ENCODE measurements at places on chromosomes 7 and 10. TPM values are rescaled to one million over a fixed set of nuclear protein-coding genes. Genes with fewer than 3 reads are reported as not detected.

- H3K4me3 ChIP-seq: no peak overlapping the region
- no peak overlapping the region for H3K27ac ChIP-seq
Measured at GRCh38 chr10:3882855-3883254, 97.8 kb upstream of the KLF6 start.

- H3K27me3 ChIP-seq: no peaks in the 10 kb centered on the region
- H3K4me1 ChIP-seq: no peaks in the 10 kb centered on the region
- no peak overlapping the region for H3K27ac ChIP-seq
- no peak for DNase-seq
- no peak overlapping the region for H3K4me3 ChIP-seq
- no peaks in the 10 kb centered on the region for H3K36me3 ChIP-seq
Measured at GRCh38 chr7:82975811-82976468, 186.7 kb downstream of the PCLO start.

GRCh38 chr7:39608278-39608677 lies 15.1 kb upstream of the RALA start:
- H3K27ac ChIP-seq: no peak overlapping the region
- H3K36me3 ChIP-seq: no peaks in the 10 kb centered on the region
- H3K27me3 ChIP-seq: peaks cover 9% of the 10 kb centered on the region
- peaks cover 2% of the 10 kb centered on the region for H3K4me1 ChIP-seq
- no peak for DNase-seq

DNA sequence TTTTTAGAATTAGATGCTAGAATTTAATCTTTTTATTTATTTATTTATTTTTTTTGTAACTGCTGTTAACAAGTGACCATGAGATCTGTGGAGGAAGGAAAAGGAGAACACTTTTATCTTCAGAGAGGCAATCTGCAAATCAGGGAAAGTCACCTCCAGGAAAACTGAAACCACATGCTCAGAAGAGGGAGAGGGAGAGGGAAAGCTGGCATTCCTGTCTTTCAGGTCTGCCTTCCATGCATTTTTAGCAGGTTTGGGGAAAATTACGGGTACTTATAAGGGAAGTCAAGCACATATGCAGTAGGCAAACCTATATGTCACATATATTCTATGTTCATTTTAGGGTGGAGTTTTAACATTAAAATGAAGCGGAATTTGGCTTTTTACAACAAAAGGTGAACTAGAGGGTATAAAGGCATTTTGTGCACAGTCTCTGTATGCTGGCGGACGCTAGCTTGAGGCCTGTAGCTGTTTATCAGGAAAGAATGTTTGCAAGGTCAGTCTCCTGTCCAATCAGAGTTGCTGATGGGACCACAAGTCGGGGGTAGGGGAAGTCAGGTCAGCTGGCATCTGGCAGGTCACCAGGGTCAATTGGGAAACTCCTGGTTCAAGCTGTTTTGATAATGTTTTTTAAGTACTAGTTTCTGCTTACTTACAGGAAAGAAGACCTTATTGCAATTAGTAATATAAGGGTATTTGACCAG lies 333.5 kb downstream of the GPR158 start:
- H3K27me3 ChIP-seq: no peaks in the 10 kb centered on the region
- DNase-seq: no peak
- no peaks in the 10 kb centered on the region for H3K36me3 ChIP-seq
- peaks cover 8% of the 10 kb centered on the region for H3K4me1 ChIP-seq
- H3K27ac ChIP-seq: no peak overlapping the region
- no peak overlapping the region for H3K4me3 ChIP-seq

DNA sequence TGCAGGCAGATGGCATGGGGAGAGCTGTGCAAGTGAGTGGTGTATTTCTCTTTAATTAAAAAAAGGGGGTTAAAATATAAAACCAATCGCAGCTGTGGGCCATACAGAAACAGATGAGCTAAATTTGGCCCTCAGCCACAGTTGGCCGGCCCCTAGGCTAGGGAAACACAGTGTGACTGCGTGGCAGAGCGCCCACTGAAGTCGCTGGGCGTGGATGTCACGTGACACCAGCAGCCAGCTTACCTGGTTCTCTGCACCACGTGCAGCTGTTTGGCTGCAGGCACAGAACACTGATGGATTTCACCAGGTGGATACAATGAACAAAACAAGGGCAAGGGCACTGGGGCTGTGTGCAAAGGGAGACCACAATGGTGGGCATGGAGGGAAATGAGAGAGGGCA lies 119.3 kb upstream of the ZNF746 start:
- H3K27ac ChIP-seq: no peak overlapping the region
- no peaks in the 10 kb centered on the region for H3K4me1 ChIP-seq
- peaks cover 46% of the 10 kb centered on the region for H3K36me3 ChIP-seq
- DNase-seq: no peak
- H3K27me3 ChIP-seq: no peaks in the 10 kb centered on the region

DNA sequence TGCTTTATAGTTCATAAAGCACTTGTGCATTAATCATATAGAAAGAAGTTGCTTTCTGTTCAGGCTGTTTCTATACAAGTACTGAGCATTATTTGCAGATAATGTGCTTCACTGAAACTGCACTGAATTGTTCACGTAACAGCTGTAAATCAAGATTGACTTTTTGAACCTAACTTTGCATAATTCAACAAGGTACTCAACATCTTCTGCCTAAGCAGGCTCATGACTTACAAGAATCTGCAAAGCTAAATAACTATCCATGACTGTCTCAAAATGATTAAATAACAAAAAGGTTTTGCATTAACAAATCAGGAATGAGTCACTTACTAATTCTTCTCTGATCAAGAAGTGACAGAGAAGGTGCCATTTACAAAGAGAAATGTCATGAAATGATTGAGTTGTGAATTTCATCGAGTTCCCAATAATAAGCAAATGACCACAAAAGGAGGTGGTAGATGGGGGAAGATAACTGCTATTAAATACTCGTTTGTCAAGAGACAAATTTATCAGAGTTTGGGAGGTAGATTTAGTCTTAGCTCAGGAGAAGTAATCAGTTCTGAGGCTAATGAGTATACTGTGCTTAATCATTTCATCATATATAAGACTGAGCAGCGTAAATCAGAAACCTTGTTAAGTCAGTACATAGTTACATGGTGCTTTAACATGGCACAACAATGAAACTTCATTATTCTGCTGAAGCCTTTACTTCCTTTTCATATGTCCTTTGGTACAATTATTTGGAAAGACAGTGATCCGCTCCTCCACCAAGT lies 161.3 kb upstream of the LRRN3 start:
- no peaks in the 10 kb centered on the region for H3K4me1 ChIP-seq
- no peak overlapping the region for H3K27ac ChIP-seq
- H3K4me3 ChIP-seq: no peak overlapping the region
- no peak for DNase-seq

DNA sequence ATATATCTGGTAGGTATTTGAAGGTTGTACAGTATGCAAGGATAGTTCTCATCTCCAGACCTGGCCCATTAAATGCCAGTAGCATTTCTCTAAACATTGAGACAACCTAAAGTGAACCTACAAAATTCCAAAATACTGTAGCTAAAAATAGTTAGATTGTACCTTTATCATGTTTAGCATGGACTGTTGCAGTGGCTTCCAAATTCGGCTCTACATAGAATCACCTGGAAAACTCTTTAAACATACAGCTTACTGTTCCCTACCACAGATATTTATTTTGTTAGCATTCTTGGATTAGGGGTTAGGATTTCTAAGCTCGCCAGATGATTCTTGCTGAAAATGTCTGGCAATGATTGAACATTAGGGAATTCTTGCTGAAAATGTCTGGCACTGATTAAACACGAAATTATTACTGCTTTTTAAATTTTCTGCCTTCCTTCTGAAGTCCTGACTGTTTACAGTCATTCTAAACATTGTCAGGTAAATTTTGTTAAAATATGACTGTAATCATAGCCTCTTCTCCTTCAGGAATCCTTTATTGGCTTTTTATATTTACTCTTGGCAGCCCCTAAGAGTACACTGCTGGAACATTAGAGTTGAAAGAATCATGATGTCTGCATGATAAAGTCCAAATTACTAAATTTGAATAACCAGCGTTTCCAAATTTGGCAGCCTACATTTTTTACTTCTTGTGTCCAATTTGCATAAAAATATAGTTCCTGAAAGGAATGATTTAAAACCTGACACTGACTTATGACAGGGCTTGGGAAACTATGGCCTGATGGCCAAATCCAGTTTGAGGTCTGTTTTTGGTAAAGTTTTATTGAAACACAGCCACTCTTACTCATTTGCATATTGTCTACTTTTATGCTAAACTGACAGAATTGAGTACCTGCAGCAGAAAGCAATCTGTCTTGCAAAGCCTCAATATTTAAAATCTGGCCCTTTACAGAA lies 40.3 kb downstream of the SHOC2 start:
- no peaks in the 10 kb centered on the region for H3K4me1 ChIP-seq
- H3K27me3 ChIP-seq: no peaks in the 10 kb centered on the region
- no peak for DNase-seq
- no peaks in the 10 kb centered on the region for H3K36me3 ChIP-seq
- no peak overlapping the region for H3K4me3 ChIP-seq
- no peak overlapping the region for H3K27ac ChIP-seq

- DNase-seq: no peak
- H3K4me3 ChIP-seq: no peak overlapping the region
- H3K36me3 ChIP-seq: no peaks in the 10 kb centered on the region
- no peak overlapping the region for H3K27ac ChIP-seq
- no peaks in the 10 kb centered on the region for H3K27me3 ChIP-seq
Measured at GRCh38 chr7:26668821-26669220, 195.6 kb downstream of the SKAP2 start.

GRCh38 chr10:117980216-117980615 lies 66.5 kb downstream of the RAB11FIP2 start:
- H3K27ac ChIP-seq: no peak overlapping the region
- no peak overlapping the region for H3K4me3 ChIP-seq
- DNase-seq: no peak
- no peaks in the 10 kb centered on the region for H3K27me3 ChIP-seq
- H3K4me1 ChIP-seq: no peaks in the 10 kb centered on the region

DNA sequence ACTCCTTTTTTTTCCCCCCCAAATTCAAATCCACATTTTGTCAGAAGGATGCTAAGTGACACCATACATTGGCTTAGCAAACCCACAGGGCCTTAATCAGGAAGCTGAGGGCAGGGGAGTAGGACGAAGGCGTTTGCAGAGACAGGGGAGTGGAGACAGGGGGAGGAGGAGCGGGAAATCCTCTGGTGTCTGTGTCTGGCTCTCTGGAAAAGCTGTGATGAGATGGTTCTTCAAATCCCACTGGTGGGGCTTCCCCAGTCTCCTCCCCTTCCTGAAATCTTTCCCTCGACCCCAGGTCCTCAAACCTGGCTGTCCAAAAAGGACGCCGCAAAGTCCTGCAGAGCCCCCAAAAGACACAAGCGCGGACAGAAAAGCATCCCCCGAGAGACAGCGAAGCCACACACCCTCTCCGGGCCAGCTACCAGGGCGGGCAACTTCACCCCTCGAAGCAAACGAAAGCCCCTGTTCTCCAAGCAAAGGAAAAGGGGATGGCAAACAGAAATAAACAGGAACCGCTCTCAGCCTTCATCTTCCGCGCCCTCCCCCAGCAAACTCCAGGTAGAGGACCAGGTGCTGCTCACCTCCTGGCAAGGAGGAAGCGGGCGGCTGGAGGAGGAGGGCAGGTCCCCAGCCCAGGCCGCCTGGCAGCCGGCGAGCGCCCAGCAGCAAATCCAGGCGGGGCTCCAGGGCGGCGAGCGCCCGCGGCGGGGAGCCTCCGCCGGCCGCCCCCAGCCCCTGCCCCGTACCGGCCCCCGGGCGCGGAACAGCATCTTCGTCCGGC lies 520 bp downstream of the ELAPOR2 start:
- no peaks in the 10 kb centered on the region for H3K36me3 ChIP-seq
- no peaks in the 10 kb centered on the region for H3K4me1 ChIP-seq
- no peak overlapping the region for H3K27ac ChIP-seq
- H3K4me3 ChIP-seq: peak overlapping the region; percentile 65
- DNase-seq: no peak

- H3K27me3 ChIP-seq: peaks cover 1% of the 10 kb centered on the region
- H3K4me3 ChIP-seq: no peak overlapping the region
- no peak overlapping the region for H3K27ac ChIP-seq
- no peaks in the 10 kb centered on the region for H3K4me1 ChIP-seq
- no peaks in the 10 kb centered on the region for H3K36me3 ChIP-seq
- DNase-seq: no peak
Measured at GRCh38 chr7:18684916-18685315, 189.4 kb downstream of the HDAC9 start.

DNA sequence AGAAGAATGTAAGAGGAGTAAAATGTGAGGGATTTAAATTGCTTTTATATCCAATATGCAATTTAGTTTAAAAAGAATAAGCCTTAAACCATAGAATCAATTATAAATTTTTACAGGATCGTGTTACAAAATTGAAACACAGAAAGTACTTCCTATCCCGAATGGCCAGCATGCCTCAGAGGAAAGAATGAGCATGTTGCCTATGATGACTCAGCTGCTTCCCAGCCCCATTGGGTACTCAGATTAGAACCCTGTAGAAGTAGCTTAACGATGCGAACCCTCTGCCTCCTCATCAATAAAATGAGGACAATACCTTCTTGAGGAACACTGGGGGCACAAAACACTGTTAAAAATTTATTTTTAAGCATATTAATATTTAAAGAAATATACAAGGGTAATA lies 113.4 kb upstream of the CDK1 start:
- H3K36me3 ChIP-seq: no peaks in the 10 kb centered on the region
- no peaks in the 10 kb centered on the region for H3K4me1 ChIP-seq
- no peak overlapping the region for H3K4me3 ChIP-seq
- no peaks in the 10 kb centered on the region for H3K27me3 ChIP-seq
- DNase-seq: no peak

GRCh38 chr10:126090443-126090842 lies 194.1 kb downstream of the FANK1 start:
- H3K36me3 ChIP-seq: no peaks in the 10 kb centered on the region
- no peak overlapping the region for H3K4me3 ChIP-seq
- H3K4me1 ChIP-seq: no peaks in the 10 kb centered on the region
- no peak overlapping the region for H3K27ac ChIP-seq
- H3K27me3 ChIP-seq: no peaks in the 10 kb centered on the region
- no peak for DNase-seq

- H3K27ac ChIP-seq: no peak overlapping the region
- no peaks in the 10 kb centered on the region for H3K36me3 ChIP-seq
- H3K4me3 ChIP-seq: no peak overlapping the region
- H3K27me3 ChIP-seq: no peaks in the 10 kb centered on the region
- no peaks in the 10 kb centered on the region for H3K4me1 ChIP-seq
Measured at GRCh38 chr10:91313796-91314485, 93.5 kb downstream of the PCGF5 start.

- no peak overlapping the region for H3K27ac ChIP-seq
- H3K36me3 ChIP-seq: no peaks in the 10 kb centered on the region
- H3K27me3 ChIP-seq: no peaks in the 10 kb centered on the region
- no peak overlapping the region for H3K4me3 ChIP-seq
- no peak for DNase-seq
- H3K4me1 ChIP-seq: peaks cover 10% of the 10 kb centered on the region
Measured at GRCh38 chr10:35843524-35844181, 201.6 kb upstream of the FZD8 start.

CYP51A1 gene
- 111 TPM for total RNA-seq

OR2A1 gene
- total RNA-seq: not detected

PRSS2 gene
- not detected for total RNA-seq

ABCB4 gene
- total RNA-seq: 0.60 TPM

COL28A1 gene
- 0.22 TPM for total RNA-seq

CRTAC1 gene
- total RNA-seq: 0.91 TPM

HYAL4 gene
- not detected for total RNA-seq

MBL2 gene
- not detected for total RNA-seq

CHCHD1 gene
- 44.9 TPM for total RNA-seq
